ENCODE measurements at places on chromosomes 6 and 20.

GRCh38 chr6:162798546-162799266 lies 70.9 kb downstream of the PACRG start:
- DNase-seq = no peak

GRCh38 chr20:48034751-48035150 lies 249.5 kb upstream of the SULF2 start:
- no peak for DNase-seq

- DNase-seq = no peak
Measured at GRCh38 chr6:92977018-92977417, 442.3 kb downstream of the EPHA7 start.

GRCh38 chr20:7437311-7437710 lies 502.9 kb downstream of the HAO1 start:
- no peak for DNase-seq

- DNase-seq = no peak
Measured at GRCh38 chr6:90874931-90875330, 288.1 kb upstream of the MAP3K7 start.

DNA sequence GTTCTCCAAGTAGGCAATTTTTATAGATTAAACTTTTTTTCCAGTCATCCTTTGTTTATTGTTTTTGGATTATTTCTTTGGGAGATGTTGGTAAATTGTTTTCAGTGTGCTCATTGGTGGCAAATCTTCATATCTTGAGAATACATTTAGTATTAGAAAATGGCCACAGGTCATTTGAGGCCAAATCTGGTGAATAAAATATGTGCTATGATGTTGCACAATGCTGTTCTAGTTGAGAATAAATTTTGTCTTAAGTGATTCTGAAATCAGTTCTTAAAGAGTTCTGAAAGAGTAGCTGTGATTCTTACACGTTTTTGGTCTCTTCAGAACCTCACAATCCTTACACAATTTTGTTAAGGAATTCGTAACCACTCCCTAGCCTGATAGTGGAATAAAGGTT lies 20.1 kb downstream of the CDKAL1 start:
- DNase-seq = no peak

DNA sequence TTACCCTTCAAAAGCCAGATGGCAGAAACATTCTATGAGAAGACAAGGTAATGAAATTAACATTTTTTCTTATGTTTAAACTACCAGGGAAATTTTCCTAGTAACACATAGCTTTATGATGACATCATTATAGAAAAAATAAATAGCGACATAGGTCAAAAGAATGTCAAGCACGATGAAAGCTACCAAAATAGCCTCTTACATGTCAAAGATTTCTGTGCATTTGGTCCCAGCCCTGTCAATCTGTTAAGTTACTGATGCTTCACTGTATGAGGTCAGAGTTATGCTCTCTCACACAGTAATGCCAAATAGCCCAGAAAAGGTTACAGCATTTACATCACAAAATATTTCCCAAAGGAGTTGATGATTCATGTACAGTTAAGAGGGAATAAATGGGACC lies 199.8 kb upstream of the DEFB112 start:
- no peak for DNase-seq

GRCh38 chr6:156199182-156199581 lies 578.0 kb upstream of the ARID1B start:
- no peak for DNase-seq

DNA sequence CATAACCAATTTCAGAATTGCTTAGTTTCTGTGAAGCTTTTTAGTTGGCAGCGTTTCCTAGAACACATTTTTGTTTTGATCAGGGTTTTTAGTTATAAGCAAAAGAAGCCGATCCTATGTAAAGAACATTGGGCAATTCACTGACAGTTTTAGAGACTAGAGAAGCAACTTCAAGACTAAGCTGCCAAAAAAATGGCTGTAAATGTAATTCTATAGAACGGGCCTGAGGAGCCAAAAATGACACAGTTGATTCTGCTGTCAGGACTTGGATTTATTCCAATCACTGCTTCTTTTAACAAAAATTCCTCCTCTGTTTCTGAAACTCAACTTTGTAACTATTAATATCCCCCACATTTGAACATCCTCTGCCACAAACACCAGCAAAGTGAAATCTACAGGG lies 236.0 kb upstream of the EYS start:
- DNase-seq = peak; percentile 20

DNA sequence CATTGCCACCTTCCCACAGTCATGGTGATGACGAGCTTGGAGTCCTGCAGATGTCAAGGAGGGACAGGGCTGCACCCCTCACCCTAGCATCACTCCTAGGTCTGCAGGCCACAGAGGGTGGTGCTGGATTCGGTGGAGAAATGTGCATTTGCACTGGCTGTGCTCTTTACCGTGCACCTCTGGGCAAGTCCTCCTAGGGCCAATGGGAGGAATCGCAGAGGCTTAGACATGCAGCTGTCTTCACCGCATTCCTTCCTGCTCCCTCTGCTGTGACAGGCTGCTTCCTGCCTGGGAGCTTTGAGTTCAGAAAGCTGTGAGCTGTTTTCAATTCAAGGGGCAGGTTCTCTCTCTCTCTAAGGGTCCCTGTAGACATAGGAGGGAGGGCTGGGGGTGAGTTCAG lies 85.1 kb downstream of the EDN3 start:
- DNase-seq = peak; percentile 28

- DNase-seq = peak; percentile 66
Measured at GRCh38 chr20:2210646-2211552, 84.9 kb upstream of the TGM3 start.

DNA sequence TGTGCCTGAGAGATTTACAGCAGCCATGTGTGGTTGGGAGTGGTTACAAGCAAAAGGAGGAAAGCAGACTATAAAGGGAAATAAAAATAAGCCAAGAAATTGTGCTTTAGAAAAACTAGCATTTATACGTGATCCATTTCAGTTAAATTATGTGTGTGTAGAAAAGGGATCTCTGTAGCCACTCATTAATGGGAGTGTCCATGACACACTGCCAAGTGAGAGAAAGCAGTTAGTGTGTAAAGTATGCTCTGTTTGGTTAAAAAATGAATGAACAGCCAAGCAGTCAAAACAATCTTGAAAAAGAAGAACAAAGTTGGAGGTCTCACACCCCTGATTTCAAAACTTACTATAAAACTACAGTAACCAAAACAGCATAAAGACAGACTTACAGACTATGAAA lies 67.9 kb upstream of the GGTLC1 start:
- no peak for DNase-seq

DNA sequence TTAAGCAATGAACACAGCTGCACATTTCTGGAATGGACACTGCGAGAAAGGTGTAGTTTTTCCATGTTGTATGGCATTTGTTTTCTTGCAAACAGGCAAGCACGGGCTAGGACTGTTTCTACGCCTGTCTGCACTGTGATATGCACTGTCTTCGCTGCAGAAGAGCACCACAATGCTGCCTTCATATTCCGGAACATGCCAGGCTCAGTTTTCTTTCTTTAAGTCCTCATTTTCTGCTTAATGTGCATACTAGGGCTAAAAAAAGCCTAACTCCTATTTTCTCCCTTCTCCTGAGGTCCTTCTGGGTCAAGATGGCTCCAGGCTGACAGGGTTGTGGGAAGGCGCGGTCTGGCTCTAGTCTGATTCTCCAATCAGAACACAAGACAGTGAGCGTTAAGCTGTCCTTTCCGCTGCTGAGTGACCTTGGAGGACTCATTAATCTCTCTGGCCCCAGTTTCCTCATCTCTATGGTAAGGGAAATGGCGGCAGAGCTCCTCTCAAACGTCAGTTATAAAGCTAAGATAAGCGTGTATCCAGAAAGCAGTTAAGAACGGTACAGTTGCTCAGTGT lies 379.9 kb downstream of the C6orf118 start:
- no peak for DNase-seq

DNA sequence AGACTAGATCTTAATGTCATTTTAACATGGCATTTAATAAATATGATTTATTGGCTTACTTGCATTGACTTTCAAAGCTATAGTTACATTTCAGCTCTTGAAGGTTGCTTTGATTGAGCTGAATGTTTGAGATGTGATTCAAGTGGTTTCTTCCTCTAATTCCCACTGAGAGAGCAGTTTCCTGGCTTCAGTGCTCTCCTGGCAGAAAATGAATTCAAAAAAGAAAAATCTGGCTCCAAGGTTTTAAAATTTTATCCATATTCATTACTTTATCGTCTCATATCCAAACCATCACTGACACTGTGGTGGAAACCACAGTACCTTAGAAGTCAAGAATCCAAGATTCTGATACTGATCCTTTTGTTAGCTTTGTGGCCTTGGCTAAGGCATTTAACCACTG lies 263.1 kb upstream of the HSF2 start:
- DNase-seq = peak; percentile 2

Measured in fibroblast of upper back skin (primary cell).